Activated CD4-positive, CD25-positive, alpha-beta regulatory T cell treated with anti-CD3 and anti-CD28 coated beads, Interleukin-2, amount 50 U/mL, for 16 hours (primary cell): ENCODE measurements at places on chromosomes 7 and 10.

DNA sequence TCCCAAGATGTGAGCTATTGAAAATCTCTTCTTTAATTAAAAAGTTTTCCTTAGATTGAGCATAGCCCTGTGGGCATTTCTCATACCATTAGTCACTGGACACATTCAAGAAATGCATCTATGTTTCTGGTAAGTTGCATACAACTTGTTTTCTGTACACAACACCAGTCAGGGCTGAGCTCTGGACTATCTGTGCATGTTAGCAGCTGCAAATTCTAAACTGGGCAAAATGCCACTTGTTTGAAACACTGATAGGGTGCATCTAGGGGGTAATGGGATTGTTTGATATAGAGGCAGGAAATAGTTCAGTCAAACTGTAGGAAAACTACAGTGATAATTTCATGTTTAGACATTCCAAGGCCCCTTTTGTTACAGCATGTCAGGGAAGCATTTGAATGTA, 145.6 kb upstream of the NPY start:
- DNase-seq: no peak

DNA sequence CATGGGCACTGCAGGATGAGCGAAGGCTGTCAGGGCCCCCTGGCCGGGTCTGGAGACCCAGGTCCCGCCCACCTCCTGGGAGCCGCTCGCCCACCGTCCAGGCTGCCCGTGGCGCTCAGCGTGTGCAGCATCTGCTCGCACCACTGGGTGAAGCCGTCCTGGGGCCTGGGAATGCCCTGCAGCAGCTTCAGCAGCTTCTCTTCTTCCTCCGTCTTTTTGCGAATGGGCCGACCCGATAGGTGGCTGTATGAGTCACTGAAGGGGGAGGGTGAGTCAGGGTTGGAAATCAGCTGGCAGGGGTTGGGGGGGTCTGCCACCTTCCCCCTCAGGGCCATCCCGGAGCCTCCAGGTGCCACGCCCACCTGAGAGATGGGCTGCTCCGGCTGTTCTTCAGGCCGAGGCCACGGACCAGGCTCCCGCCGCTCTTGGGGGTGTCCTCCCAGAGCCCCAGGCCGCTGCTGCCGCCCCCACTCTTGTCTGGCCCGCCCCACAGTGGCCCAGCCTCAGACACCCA, 8.7 kb downstream of the GNB2 start:
- DNase-seq: no peak

GRCh38 chr10:93103953-93104352, 30.3 kb downstream of the CYP26A1 start:
- DNase-seq: no peak

DNA sequence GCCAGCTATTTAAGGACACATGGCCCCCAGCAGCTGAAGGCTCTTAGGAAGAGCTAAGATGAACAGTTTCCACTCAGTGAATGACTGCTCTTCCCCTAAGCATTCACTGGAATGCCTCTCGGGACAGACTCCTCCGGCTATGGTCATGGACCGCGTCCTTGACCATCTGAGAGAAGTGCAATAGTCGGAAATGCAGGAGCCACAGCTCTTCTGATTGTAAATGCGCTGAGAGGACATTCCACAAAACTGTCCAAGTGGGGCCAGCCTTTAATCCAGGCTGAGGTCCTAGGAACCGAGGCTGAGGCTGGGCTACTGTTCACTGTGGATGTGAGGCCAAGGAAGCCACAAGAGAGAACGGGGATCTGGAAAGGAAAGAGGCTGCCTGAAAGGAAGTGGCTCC, 162.0 kb upstream of the TMEM72 start:
- no peak for DNase-seq

- DNase-seq: no peak
Measured at GRCh38 chr7:1997537-1998076, 235.1 kb downstream of the MAD1L1 start.

DNA sequence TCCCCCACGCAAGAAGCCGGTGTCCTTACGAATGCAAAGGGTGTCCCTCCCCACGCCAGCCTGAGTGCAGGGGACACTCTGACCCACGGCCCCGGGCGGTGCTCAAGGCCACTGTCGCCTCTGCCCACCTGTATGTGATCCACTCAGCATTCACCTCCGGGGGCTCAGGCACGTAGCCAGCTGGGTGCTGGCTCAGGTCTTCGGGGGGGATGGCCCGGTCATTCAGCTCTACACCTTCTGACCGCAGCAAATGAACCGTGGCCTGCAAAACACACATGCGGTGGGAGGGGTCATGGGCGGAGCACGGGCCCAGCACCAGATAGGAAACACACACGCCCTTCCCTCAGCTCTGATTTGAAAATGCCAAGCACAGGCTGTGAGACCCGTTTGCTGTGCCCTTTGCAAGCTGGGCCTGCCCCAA, 25.9 kb downstream of the CFAP46 start:
- no peak for DNase-seq

GRCh38 chr7:151790830-151791620, 85.9 kb downstream of the PRKAG2 start:
- DNase-seq: no peak

DNA sequence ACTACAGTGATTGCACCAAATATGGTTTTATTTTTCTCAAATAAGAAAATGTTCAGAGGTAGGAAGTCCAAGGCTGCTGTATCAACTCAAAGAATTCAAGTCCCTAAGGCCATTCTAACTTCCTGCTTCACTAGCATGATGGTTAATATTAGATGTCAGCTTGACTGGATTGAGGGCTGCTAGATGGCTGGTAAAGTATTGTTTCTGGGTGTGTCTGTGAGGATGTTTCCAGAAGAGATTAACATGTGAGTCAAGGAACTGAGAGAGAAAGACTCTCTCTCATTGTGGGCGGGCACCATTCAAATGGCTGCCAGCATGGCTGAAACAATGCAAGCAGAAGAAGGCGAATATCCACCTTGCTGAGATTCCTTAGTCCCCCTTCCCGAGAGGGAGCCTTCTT, 77.4 kb upstream of the NRBF2 start:
- DNase-seq: no peak

- peak; percentile 76 for DNase-seq
Measured at GRCh38 chr10:119445311-119445934, 97.1 kb downstream of the RGS10 start.

- no peak for DNase-seq
Measured at GRCh38 chr10:101769541-101770180, 6.3 kb downstream of the FGF8 start.
